Activated T-cell treated with anti-CD3 and anti-CD28 coated beads, Interleukin-2, amount 50 U/mL, for 1 hour (primary cell): ENCODE measurements at places on chromosomes 3 and 15.

DNA sequence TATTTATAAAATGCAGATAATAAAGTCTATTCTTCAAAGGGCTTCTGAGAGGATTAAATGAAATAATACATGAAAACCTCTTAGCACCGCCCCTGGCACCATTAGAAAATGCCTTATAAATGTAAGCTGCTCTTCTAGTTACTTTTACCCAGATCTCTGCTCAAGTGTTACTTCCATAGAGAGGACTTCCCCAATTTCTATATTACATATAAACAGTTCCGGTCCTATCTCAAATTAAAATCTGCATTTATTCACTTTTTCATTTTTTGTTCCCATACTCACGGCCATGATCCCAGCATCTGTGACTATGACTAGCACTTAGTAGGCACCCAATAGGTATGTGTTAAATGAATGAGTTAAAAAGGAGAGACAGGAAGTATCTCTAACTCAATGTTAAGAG lies 890.9 kb upstream of the CFAP20DC start:
- DNase-seq, result no peak

- no peak for DNase-seq
Observed at GRCh38 chr3:30286811-30287210, 319.6 kb upstream of the TGFBR2 start.

DNA sequence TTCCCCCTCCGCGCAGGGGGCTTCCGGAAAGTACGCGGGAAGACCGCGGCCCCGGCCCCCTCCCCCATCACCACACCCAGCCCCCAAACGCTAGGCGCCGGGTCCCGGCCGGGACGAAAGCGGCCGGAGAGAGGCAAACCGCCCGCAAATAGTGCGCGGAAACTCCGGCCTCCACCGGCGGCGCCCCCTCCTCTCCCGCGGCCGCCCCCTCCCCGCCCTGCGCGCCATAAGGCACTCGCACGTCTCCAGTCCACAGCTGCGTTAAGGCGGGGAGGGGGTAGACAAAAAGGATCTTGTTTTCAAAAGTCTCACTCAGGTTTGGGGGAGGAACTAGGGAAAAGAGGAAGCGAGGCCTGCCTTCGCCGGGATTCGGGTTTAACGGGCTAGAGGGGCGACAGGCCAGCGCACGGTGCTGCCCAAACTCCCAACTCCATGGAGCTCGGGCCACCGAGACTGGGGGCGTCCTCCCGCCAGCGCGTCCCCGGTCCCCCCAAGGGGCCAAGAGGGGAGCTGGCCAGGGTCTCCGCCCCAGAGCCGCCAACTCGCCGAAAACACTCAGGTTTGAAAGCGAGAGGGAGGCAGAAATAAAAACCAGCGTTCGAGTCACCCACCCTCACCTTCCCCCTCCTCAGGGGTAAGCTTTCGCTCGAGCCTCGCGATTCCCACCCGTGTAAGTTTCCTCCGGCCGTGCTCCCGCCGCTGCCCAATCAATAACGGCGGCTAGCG lies 1.8 kb downstream of the ANP32A start:
- DNase-seq, result peak; percentile 58

DNA sequence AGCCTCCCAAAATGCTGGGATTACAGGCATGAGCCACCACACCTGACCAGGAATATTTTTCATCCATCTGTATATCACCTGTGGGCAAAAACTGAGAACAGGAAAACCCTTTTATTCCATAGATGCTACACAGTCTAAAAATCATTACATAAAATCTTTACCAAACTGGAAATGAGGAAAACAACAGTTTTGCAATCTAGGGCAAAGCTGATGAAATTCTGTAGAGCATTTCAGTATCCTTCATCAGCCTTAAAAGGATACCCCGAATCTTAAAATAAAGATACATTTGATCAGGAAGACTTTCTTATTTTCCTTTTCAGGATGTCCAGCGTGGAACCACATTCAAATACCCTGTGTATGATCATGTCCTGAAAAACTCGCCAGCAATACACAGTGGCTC lies 7.1 kb downstream of the SIAH2 start:
- DNase-seq, result no peak

GRCh38 chr15:70103880-70104626 lies 6.3 kb upstream of the TLE3 start:
- no peak for DNase-seq

- no peak for DNase-seq
Observed at GRCh38 chr15:80929689-80930088, 59.9 kb downstream of the MESD start.

GRCh38 chr3:25277503-25277902 lies 150.6 kb upstream of the RARB start:
- no peak for DNase-seq

- DNase-seq, result no peak
Observed at GRCh38 chr3:157336252-157337009, 100.2 kb upstream of the PTX3 start.

DNA sequence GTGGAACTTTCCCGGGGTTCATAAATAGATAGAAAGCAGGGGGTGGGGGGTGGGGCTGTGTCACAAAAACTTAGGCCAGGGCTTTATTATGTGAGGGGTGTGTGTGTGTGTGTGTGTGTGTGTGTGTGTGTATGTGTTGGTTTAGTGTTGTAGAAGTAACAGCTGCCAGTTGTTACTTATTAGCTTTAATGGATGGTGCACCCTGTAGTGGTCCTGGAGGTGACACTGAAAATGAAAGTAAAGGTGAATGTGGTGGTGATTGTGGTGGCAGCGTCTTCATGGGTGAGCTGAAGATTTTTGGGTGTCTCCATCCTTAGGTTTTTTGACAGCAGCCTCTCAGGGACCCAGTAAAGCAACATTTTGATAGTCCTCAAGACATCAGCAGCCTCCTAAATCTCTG lies 449.9 kb downstream of the PDCD6IP start:
- no peak for DNase-seq
